Adipocyte (in vitro differentiated cells): ENCODE measurements at places on chromosomes 16 and 17.

DNA sequence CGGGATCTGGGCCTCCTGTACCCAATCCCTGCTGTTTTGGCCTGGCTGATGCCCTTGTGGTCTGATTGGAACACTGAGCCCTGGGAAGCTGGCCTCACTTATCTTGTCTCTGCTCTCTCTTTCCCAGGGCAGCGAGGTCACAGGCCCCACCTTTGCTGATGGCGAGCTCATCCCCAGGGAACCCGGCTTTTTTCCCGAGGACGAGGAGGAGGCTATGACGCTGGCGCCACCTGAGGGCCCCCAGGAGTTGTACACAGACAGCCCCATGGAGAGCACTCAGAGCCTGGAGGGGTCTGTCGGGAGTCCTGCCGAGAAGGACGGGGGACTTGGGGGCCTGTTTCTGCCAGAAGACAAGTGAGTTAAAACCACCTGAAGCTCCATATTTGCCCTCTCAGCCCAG, 126.0 kb downstream of the RAB11FIP4 start:
- DNase-seq: no peak

DNA sequence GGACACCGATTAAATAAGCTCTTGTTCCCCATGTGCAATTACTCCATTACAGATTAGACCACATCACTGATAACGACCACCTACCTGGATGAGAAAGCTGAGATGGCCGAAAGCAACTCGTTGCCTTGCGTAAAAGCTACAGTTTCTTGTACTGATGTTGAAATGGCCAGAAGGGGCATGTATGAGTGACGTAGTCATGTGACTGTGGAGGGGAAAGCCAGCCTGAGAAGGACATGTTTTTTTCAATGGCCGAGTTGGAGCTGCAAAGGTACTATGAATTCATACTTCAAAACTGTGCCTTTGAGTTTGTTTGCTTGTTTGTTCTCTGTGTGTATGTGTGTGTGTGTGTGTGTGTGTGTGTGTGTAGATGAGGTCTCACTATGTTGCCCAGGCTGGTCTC, 17.0 kb upstream of the HYDIN start:
- DNase-seq: no peak

- DNase-seq: peak; percentile 69
Measured at GRCh38 chr17:7213895-7214299, 5.7 kb downstream of the DLG4 start.

GRCh38 chr17:27600471-27600870, 30.5 kb upstream of the LGALS9 start:
- no peak for DNase-seq

DNA sequence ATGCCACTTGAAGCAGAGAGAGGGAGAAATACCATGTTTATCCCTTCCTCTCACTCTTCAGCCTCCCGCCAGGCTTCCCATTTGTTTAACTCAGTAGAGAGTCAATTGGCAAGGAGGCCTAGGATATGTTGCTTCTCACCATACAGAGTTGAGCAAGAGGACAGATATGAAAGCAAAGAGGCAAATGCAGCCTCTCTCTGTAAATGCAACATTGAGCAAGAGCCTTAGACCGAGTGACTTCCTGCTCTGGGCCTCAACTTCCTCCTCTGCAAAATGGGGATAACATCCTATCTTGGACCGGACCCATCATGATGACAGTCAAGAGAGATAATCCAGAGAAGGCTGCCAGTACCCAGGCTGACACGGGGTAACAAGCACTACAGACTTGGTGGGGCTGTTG, 36.8 kb downstream of the SOCS1 start:
- DNase-seq: no peak

- DNase-seq: peak; percentile 35
Measured at GRCh38 chr16:73000020-73000906, 47.7 kb downstream of the ZFHX3 start.

GRCh38 chr16:89133457-89134127, 38.0 kb upstream of the CDH15 start:
- no peak for DNase-seq

DNA sequence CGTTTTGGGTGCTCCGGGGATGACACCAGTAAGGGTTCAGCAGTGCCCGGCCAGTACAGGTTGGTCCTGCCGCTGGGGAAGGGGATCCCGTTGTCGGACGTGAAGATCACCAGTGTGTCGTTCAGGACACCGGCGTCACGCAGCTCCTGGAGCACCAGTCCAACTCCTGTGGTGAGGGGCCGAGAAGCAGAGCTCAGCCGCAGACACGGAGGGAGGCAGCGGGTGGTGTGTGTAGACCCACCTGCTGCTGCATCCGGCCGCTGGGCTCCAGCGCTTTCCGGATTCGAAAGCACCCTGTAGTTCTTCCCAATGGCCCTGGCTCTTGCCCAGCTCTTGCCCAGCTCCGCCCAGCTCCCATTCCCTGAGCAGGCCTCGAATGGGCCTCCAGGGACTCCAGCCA, 8.0 kb downstream of the SGSH start:
- no peak for DNase-seq

- no peak for DNase-seq
Measured at GRCh38 chr17:72778169-72779151, 314.0 kb downstream of the SLC39A11 start.

DNA sequence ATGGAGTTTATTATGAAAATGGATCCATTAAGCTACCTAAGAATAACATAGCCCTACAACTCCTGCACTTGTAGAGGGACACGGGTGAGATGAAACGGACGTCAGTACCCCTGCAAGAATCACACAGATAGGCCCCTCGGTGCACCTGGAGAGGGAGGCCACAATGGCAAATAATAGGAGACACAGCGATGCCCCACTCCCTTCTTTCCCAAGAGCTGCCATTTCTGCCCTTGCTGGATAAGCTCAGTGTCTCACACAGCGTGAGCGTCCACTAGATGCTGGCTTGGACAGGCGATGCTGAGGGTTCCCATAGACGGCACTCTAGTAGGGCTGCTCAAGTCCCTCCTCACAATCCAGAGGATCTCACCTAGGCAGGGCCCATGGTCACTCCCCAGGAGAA, 67.8 kb downstream of the ADCY9 start:
- DNase-seq: no peak

DNA sequence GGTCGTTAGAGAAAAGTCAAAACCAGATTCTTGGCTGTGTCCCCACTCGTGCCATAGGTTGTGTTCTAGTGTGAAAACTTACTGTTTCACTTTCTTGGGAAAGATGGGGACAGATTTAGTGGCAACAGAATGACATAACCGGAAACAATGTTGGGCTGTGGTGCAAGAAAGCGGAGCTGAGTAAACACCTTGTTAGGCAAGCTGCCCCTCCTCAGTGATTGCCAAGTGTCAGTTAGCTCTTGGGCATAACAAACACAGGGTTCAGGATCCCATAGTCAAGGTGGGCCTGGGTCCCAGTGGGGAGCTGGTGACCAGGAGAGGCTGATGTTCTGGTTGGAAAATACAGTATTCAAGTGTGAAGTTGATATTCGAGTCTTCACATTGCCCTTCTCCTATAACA, 15.4 kb downstream of the UBN1 start:
- no peak for DNase-seq

GRCh38 chr17:39818358-39819000, 45.6 kb downstream of the IKZF3 start:
- no peak for DNase-seq

- DNase-seq: peak; percentile 13
Measured at GRCh38 chr16:19410435-19411171, 7.1 kb upstream of the TMC5 start.

DNA sequence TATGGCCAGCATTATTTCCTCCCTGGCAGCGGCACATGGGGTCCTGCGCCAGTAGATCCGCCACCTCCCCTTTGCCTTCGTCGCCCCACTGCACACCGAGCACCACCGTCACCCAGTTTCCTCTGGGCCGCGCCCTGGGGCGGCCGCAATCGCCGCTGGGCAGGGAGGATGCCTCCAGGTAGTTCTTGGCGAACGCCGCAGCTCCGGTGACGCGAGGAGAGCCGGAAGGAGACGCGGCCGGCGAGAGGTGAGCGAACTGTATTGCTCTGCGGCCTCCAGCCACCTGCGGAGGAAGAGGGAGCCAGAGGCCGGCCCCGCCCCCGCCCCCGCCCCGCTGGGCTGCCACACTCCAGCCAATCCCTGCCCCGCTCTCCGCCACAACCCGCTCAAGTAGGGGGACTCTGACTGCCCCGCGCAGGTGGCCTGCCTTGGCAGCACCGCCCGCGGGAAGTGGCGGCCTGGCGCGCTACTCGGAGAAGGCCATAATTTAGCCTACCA, 11.8 kb upstream of the SLFN13 start:
- DNase-seq: no peak

GRCh38 chr16:9061358-9061813, 30.1 kb upstream of the HAPSTR1 start:
- DNase-seq: no peak

- peak; percentile 91 for DNase-seq
Measured at GRCh38 chr17:50173335-50173941, 7.6 kb downstream of the SGCA start.

DNA sequence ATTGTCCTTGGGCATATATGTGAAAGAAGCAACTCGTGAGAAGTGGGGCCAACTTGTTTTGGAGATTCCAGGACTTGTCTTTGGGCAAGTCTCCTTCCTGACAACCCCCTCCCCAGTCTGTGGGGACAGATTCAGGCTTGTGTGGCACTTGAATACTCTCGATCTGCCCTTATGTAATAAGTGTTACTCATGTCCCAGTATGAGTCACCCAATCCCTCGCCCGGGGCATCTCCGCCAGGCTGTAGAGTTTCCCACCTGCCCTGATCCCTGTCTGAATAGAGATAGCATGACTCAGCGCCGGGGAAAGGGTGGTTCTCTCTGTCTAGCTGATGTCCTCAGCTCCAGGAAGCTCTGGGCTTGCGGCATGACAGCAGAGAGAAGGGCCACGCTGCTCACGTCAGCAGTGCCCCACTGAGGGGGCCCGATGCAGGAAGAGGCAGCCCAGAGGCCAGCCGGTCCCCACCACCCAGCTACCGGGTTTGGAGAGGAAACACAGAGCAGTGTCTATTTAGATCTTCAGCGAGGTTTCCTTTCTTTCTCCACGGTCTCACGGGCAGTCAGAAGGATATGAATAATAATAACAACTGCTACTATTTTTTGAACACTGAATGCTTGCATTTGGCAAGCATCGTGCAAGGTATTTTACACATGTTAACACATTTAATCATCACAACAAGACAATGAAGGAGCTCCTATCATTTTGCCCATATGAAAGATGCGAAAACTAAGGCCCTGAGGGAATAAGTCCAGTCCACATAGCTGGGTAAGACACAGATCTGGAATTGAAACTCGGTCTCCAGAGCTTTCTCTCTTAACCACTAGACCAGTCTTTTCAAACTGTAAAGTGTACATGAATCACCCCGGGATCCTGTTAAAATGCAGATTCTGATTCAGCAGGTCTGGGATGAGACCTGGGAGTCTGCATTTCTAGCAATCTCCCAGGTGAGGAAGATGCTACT, 426.7 kb upstream of the MAF start:
- peak; percentile 92 for DNase-seq

DNA sequence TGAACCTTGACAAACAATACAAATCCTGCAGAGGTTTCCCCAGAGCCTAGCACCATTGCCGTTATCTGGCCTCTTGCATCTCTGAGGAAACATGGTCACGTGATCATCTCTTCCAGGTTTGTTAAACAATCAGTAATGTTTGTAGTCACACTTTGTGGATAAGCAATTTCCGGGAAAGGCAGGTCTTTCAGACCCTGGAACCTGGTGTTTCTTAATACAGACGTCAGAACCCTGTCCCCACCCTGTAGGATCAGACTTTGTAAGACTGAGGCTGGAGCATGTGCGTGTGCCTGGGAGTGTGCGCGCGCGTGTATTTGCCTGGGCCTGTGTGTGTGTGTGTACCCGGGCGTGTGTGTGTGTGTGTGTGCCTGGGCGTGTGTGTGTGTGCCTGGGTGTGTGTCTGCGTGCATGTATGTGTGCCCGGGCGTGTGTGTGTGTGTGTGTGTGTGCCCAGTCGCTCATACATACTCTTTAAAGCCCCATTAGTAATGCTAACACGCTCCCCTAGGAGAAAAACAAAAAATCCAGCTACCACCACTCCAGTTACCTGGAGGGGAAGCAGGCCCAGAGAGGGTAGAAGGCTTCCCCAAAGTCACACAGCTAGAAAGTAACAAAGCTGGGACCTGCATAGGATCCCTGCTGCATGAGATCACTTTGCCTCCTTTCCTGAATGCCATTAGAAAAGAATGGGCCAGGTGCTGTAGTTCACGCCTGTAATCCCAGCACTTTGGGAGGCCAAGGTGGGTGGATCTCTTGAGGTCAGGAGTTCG, 5.3 kb downstream of the CTNS start:
- no peak for DNase-seq

DNA sequence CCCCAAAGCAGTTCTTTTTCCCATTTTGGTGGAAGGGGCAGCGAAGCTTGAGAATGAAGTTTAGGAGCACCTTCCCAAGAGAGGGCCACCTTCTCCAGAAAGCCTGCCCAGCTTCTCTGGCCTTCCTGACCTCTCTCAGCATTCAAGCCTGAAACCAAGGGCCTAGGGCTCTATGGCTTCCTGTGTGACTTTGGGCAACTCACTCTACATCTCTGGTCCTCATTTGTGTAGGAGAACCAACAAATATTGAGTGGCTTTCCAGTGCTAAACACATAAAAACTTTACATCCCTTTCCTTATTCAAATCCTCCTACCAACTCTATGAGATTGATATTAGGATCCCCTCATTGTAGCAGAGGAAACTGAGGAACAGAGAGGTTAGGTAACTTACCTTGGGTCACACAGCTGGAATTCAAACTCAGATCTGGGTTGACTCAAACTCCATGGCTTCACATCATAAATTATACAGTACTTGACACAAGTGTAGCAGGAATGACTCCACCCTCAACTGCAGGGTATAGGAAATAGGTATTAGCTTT, 32.0 kb upstream of the MYO18A start:
- DNase-seq: no peak

- DNase-seq: no peak
Measured at GRCh38 chr16:78446486-78446885, 347.0 kb downstream of the WWOX start.

DNA sequence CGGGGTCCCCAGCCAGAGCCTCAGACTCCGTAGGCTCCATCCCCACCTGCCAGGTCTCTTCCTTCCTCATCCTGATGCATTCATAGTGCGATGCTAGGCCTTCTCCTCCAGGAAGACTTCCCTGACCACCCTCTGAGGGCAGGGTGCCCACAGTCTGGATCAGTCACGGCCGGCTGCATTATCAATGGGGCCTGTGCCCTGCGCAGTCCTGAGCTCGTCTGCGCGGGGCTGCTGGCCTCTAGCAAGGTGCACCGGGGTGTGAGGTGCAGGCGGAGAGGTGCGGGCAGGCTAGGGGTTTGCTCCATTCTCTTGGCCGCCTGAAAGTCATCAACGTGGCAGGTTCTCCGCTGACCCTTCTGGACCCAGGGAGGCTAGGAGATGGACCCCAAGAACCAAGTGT, 56.9 kb upstream of the ACSF3 start:
- no peak for DNase-seq

- DNase-seq: no peak
Measured at GRCh38 chr16:12602811-12603698, 200.6 kb downstream of the CPPED1 start.
